ENCODE measurements at places on chromosomes 3 and 15. TPM values are rescaled to one million over a fixed set of nuclear protein-coding genes. Genes with fewer than 3 reads are reported as not detected.

Gene PLCH1
- 0.17 TPM for total RNA-seq

Gene CHRNB4
- total RNA-seq, result not detected

Gene CX3CR1
- not detected for total RNA-seq

Gene ALAS1
- 68.5 TPM for total RNA-seq

Gene MLH1
- total RNA-seq, result 65.7 TPM

Gene THAP10
- total RNA-seq, result 2.5 TPM

Gene PFN2
- 347 TPM for total RNA-seq

Gene PLXND1
- total RNA-seq, result 127 TPM

Gene TNNC1
- total RNA-seq, result not detected
